ENCODE measurements at places on chromosomes 1 and 21.

- no peak for DNase-seq
These were observed 15.9 kb downstream of the SHISA4 start for GRCh38 chr1:201904579-201904978.

GRCh38 chr1:219676012-219676765 lies 63.3 kb upstream of the ZC3H11B start:
- no peak for DNase-seq

GRCh38 chr1:110645821-110646735 lies 28.7 kb downstream of the KCNA3 start:
- no peak for DNase-seq

DNA sequence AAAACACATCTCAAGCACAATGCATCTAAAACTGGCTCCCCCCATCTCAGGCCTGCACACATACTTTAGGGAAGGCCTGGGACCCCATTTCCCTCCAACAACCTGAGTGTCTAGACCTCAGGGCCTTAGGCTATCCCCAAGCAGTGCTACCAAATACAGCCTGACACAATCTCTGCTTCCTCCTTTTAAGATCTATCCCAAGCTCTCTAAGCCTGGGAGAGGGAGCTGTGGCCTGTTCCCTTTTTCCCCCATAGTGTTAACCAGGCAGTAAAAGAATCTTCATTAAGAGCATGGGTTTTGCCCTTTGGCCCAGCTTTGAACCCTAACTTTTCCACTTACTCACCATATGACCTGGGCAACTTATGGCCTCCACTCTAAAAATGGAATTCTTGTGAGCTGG lies 10.8 kb upstream of the COL8A2 start:
- no peak for DNase-seq

GRCh38 chr1:219959540-219960203 lies 31.3 kb upstream of the SLC30A10 start:
- DNase-seq: no peak

DNA sequence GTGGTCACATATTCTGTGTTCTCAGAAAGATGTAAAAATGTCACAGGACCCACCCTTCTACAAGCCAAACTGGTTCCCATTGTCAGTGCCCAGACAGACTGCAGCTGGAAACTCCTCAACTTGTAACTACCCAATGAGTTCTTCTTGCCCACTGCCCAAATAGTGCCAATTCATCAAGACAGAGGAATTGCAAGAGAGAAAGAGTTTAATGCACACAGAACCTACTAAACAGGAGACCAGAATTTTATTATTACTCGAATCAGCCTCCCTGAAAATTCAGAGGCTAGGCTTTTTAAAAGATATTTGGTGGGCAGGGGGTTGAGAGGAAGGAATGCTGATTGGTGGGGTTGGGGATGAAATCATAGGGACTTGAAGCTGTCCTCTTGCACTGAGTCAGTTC lies 184.1 kb downstream of the URB2 start:
- DNase-seq: no peak

GRCh38 chr1:85277802-85278201 lies 1.4 kb upstream of the BCL10 start:
- DNase-seq: no peak

DNA sequence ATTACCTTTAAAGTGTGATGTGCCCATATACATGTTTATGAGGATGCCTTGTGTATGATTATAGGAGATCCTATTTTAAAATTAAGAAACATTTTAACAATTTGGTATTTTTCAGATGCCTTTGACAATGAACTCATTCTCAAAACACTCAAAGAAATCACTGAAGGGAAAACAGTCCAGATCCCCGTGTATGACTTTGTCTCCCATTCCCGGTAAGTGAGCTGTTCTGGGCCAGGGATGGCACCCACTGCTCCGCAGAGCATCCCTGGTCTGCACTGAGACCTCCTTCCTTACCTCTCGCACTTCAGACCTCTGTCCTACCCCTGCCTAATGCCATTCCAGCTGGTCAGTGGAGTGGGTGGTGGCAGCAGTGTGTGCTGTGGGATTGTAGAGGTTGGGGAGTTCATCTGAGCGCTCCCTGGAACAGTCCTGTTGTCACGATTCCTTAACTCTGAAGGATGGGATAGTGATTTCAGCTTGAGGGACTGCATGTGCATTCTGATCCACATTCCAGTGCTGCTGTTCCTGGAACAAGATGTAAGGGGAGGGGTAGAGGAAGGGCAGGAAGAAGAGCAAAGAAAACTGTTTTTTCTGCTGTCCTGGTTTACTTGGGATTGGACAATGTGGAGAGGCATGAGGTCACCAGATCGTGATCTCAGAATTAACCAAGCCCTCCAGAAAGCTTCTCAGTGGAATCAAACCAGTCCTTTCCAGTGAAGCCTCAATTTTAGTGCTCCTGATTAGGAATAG lies 63.9 kb downstream of the UCK2 start:
- no peak for DNase-seq

GRCh38 chr1:198108636-198109370 lies 48.0 kb upstream of the NEK7 start:
- DNase-seq: no peak

- DNase-seq: no peak
These were observed 40.0 kb upstream of the DSCAM start for GRCh38 chr21:40886931-40887330.

- no peak for DNase-seq
These were observed 130.3 kb upstream of the PLXNA2 start for GRCh38 chr1:208374391-208374941.

DNA sequence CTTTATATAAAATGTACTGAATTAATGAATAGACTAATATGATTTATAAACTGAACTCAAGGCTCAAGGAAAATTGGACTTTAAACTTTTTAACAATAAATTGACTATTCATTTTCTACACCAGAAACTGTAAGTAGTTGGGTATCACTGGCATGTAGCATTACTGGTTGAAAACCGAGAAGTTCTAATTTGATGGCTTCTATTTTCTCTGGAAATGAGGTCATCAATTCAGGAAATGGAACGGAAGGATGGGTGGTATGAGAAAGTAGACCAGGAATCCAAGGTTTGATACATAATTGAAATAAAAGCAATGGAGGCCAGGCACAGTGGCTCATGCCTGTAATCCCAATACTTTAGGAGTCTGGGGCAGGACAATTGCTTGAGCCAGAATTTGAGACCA lies 50.4 kb downstream of the RERE start:
- DNase-seq: no peak

DNA sequence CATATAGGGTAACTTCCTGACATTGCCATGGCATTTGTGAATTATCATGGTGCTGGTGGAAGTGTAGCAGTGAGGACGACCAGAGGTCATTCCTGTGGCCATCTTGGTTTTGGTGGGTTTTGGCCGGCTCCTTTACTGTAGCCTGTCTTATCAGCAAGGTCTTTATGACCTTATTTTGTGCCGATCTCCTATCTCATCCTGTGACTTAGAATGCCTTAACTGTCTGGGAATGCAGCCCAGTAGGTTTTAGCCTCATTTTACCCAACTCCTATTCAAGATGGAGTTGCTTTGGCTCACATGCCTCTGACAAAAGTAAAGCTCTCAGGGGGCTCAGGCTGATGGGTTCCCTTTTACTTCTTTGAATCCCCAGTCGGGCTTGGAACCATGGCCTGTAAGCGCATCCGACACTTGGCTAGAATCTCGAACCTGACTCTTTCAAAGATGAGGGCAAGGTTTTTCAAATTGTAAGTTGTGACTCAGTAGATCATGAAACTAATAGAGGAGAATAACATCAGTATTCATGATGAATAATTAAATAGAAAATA lies 85.0 kb downstream of the GALNT2 start:
- no peak for DNase-seq

- no peak for DNase-seq
These were observed 697 bp downstream of the SLC22A15 start for GRCh38 chr1:115976921-115977498.

DNA sequence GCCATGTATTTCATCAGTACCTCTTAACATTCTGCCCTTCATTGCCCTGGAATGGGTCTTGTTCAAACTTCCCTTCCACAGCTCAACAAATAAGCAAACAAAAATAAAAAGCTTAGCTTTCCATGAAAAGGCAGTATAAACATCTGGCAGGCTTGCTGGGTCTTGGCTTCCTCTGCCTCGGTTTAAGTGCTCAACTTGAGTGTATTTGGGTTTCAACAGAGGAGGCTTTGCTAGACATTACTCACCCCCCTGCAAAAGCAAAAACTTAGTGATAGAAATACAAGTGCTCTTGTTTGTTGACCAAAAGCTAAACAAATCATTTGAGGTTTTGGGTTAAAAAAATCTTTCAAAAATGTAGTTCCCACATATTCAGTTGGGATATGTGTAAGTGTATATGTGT lies 518.5 kb downstream of the PLPP3 start:
- no peak for DNase-seq

- DNase-seq: no peak
These were observed 159.1 kb upstream of the RAB4A start for GRCh38 chr1:229111703-229112319.

DNA sequence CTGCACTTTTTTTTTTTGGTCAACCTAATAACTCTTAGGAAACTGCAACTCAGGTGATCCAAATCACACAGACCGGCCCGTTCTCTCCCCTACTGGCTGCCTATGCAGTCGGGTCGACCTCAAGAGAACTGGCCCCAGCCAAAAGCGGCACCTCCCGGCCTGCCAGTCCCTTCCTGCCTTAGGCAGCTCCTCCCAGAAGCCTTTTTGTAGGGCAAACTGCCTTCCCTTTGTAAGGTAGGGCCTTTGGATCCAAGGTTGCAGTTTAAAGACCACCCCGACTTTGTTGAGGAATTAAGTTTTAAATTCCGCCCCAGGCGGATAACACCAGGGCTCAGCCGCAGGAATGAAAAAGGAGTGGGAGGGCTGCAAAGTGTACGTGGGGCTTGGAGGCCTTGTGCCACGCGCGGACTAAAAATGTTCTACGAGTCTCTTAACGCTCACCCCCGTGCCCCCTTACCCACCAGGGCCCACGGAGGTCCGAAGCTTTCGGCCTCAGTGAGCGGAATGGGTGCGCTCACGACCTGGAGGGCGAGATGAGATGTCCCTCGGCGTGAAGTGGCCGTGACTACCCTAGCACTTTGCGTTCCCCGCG lies 642 bp upstream of the ST3GAL3 start:
- DNase-seq: no peak

DNA sequence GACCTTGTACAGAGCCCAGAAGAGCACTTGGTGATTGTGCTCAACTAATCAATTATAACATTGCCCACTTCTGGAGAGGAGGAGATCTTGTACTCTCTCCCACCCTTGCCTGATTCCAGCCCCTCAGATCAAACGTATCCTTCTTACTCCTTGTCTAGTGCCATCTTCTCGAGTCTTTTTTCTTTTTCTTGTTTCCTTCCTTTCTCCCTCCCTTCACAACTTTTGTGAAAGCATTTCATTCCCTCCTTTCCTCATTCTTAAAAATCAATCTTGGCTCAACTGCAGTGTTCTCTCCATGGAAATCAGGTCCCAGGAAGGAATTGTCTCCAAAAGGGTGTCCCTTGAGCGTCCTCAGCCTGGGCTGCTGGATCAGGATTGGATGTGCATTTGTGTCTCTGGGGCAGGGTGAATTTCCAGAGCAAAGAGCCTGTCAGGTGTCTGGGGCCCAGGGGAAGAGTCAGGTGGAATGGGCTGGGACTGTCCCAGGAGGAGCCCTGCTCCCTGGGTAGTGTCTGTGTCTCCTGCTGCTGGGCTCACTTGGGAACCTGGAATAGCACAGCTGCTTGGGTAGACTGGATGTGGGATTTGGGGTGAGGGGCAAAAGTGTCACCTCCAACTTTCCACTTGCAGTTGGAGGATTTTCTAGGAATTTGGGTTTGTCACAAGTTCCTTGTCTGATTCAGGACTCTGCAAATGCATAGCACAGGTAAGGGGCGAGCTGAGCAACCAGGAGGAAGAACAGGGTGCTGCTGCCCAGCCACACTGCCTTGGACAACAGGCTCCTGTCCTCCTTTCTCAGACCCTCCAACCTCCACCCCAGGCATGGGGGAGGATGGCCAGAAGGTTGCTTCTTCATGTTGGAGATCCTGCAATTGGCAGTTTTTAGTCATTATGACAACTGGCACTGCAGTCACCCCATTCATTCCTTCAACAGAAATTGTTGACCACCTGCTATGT lies 3.3 kb downstream of the SOX13 start:
- DNase-seq: no peak

- no peak for DNase-seq
These were observed 42.4 kb downstream of the GFI1 start for GRCh38 chr1:92444351-92444750.

DNA sequence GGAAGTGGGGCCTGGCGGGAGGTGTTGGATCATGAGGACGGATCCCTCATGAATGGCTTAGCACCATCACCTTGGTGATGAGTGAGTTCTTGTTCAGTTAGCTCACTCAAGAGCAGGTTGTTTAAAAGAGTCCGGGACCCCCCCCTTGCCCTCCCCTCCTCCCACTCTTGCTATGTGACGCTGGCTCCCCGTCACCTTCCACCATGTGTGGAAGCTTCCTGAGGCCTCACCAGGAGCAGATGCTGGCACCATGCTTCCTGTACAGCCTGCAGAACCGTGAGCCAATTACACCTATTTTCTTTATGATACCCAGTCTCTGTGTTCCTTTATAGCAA lies 3.0 kb upstream of the SLC19A1 start:
- DNase-seq: no peak

All from right renal pelvis (tissue), 4 donors.